LHCN-M2 (cell line): ENCODE measurements at places on chromosomes 1 and 21.

DNA sequence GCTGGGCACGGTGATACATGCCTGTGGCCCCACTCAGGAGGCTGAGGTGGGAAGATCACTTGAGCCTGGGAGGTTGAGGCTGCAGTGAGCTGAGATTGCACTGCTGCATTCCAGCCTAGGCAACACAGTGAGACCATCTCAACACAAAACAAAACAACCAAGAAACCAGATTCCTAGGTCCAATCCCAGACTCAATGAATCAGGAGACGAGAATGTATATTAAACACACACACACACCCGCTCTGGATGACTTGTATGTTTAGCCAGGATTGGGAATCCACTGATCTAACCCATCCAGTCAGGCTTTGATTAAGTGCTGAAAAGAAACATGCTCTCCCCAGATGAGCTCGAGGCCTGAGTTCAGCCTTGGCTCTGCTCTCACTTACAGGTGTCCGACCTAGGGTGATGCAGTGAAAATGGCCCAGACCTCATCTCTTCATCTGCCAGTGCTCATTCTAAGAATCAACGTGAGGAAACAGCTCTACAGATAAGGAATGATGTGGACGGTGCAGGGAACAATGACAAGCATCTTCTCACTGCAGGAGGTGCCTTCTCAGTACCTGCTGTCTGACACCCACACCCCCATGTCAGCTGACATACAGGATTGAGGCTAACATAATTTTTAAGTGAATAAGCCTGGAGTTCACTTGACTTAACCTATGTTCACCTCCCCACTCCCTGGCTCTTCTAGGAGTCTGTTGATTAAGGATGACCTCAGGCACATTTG is 15.3 kb upstream of the SRSF4 start:
- DNase-seq = peak; percentile 79

GRCh38 chr21:27366036-27366435 is 399.1 kb upstream of the ADAMTS5 start:
- DNase-seq = no peak

GRCh38 chr1:114108751-114109255 is 44.9 kb downstream of the SYT6 start:
- no peak for DNase-seq

DNA sequence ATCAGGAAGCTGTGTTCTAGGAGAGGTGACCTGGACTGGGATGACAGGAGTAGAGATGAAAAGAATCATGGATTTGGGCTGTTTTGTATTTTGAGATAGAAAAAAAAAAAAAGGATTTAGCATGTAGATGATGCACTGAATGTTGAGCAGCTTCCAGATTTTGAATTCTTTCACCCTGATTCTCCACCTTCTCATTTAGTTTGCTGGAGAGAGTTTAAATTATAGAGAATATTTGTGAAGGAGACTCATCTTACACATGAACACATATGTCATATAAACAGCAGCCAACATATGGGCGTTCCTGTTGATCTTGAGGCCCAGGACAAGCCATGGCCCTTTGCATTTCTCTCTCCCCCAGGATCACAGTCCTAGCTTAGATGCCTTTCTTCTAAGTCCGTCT is 7.4 kb downstream of the RPTN start:
- DNase-seq = no peak

DNA sequence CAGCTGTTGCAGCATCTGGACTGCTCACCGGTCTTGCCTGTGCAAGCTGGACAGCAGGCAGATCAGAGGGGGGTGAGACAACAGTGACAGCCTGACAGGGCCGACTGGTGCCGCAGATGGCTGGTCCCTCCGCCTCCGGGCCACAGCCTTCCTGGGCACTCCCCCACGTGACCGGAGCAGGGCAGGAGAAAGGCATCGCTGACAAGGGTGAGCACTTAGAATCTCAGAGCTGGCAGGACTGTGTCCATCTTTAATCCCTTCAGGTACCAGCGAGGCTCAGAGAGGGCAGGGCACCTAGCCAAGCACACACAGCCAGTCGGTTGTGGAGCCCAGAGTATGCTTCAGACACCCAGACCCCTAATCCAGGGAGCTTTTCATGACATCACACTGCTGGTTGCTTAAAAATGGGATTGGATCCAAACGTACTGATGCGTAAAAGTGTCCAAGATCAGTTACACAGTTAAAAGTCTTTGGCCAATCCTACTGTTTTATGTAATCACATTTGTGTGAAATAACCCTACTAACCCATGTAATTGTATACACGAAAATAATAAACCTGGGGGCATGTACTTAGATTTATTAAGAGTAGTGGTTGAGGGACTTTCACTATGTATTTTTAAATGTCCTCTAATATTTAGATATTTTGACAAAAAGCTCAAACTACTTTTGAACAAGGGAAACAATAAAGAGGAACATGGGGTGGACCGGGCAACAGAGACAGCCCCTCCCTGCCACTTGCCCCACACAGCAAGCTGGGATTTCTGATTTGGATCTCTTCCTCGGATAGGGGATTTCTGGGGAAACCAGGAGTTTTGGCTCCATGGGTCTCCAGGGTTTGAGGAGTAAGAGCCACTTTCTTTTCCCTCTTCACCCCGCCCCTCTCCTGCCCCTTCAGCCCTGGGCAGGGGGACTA is 758 bp upstream of the CNTN2 start:
- DNase-seq = no peak

DNA sequence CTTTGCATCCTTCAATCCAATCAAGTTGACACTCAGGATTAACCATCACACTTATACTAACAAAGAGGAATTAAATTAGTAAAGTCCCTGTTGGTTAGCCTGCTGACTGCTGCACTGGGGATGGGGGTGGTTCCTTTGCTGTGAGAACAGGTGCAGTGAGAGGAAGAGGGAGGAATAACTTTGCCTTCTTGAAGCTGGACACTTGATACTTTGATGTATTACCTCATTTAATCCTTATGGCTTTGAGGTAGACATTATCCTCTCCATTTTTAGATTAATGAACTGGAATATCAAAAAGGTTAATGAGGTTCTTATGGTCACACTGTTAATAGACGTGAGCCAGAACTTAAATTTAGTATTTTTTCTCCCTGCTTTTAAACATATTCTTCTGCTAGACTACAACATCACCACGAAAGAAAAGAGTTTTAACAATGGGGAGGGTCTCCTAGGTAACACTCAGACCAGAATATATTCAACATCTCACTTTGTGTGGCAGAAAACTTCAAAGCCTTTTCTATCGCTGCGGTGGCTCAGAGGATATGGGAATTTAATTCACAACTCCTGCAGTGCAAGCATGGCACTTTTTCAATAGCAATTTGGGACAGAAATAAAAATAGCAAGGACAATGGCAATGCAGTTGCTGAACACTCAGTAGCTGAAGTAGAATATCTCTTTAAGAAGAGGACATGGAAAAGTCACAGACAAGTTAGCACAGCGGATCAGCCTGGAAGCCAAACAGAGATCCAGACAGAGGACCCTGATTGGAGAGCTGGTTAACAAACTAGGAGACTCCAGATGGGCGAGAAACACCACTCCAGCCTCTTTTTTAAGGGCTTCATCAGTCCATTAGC is 68.8 kb upstream of the DNAH14 start:
- no peak for DNase-seq

GRCh38 chr1:103461161-103462105 is 64.1 kb upstream of the RNPC3 start:
- peak; percentile 39 for DNase-seq

DNA sequence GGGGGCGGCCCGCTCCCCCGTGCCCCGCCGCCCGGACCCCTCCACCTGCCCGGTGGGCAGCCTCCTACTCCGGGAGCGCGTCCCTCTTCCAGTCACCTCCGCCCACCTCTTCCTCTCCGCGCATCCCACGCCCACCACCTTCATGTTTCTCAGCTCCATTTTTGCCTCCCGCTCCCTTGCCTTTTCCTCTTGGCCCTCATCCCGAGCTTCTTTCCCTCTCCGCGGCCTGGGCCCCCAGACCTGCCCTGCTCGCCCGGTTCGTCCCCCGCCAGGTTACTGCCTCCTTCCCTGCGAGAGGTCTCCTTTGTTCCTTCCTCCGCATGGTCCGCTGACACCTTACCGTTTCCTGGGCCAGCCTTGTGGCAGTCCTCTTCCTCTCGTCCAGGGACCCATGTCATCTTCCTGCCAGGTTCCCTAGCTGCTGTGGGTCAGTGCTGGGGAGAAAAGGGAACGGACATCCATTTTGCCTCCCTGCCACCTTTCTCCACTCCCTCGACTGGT is 563 bp downstream of the QSOX1 start:
- no peak for DNase-seq

DNA sequence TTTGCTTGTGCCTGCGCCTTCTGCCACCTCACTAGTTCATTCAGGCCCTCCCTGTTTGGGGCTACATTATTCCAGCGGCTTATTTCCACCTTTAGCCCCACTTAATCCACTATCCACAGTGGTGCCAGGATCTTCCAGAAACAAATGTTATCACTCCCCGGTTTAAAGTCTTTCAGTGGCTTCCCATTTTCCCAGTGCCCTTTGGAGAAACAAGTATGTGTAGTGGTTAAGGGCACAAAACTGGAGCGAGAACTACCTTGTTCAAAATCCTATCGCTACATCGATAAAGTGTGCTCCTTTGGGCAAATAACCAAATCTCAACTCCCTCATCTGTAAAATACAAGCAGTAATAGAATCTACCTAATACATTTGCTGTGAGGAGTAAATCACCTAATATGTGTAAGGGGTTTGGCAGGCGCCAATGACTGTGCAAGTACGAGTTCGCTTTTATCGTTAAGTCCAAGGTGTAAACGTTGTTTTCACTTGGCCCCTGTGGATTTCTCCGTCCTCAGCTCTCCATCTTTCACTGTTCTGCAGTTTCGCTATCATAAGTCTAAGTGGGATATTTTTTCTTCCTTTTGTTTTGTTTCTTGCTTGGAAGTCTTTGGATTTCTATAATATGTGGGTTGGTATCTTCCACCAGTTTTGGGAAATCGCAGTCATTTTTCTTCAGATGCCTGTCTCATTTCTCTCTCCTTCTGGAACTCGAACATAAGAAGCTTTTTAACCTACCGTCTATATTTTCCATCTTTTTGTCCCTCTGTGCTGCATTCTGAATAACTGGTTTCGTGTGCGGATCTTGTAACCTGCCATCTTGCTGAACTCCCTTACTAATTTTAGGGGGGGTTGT is 844 bp upstream of the MEAF6 start:
- DNase-seq = no peak

DNA sequence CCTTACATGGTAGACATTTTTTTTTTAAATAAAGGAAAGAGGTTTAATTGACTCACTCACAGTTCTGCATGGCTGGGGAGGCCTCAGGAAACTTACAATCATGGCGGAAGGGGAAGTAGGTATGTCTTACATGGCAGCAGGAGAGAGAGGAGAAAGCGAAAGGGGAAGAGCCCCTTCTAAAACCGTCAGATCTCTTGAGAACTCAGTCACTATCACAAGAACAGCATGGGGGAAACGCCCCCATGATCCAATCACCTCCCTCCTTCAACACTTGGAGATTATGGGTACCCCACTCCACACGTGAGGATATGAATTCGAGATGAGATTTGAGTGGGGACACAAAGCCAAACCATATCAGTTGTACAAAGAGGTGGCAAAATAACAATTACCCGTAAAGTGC is 301.7 kb downstream of the GRIK1 start:
- DNase-seq = no peak

GRCh38 chr1:183276386-183277080 is 90.5 kb downstream of the LAMC2 start:
- DNase-seq = no peak

GRCh38 chr1:88117597-88117996 is 566.5 kb upstream of the PKN2 start:
- no peak for DNase-seq

DNA sequence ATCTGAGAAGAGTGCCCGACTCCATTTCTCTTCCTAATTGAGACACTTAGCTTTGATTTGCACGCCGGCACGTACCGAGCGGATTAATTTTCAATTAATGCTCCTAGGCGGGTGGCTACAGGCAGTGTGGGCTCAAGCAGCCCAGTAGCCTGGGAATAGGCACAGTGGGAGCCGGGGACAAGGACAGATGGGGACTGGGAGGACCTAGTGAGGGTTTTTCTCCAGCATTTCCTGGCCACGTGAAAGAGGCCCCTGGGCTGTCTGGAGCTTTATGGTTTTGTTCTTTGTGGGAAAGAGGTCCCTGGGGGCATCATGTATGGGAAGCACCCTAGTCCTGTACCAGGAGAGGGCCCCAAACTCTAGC is 78.6 kb upstream of the CSF3R start:
- DNase-seq = no peak

DNA sequence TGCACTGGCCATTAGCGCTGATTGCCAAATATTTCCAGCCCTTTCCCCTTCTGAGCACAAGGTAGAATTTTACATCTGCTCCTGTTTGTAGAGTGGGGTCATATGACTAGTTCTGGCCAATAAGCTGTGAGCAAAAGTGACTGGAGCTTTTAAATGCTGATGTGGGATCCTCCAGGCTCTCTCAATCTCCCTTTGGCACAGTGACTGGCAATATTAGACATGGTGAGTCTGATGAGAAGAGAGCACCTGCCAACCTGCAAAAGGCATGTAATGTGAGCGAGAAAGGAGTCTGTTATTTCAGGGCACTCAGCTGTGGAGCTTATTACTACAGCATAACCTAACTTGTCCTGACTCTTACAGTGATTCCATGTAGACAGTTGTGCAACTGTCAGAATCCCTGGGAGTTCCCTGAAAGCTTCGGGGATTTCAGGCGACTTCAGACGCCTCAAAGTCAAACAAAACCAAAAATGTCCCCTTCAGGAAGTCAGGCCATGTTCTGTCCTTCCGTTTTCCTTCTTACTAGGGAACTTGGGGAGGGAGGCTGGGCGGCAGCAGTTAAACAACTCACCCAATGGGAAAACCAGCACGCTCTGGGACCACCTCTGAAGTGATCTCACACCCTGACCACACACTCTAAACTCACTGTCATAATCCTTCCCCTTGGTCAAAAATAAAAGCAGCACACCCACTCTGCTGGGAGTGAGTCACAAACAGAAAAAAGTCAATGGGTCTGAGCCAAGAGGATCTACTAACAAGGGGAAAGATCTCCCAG is 3.6 kb upstream of the RASSF5 start:
- peak; percentile 100 for DNase-seq

DNA sequence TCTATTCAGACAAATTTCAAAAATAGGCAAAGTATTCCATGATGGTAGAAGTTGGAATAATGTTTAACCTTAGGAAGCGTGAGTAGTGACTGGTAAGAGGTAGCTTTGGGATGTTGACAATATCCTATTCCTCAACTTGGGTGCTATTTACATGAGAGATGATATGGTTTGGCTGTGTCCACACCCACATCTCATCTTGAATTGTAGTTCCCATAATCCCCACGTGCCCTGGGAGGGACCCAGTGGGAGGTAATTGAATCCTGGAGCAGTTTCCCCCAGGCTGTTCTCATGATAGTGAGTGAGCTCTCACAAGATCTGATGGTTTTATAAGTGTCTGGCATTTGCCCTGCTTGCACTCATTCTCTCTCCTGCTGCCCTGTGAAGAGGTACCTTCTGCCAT is 67.3 kb downstream of the PLPPR4 start:
- no peak for DNase-seq

- DNase-seq = no peak
Observed at GRCh38 chr1:94118013-94118412, 2.9 kb downstream of the ABCA4 start.

- DNase-seq = peak; percentile 56
Observed at GRCh38 chr1:199404191-199404590, 623.3 kb upstream of the NR5A2 start.

- DNase-seq = peak; percentile 47
Observed at GRCh38 chr1:158117854-158118704, 62.6 kb upstream of the CD1D start.

- DNase-seq = no peak
Observed at GRCh38 chr1:41319106-41319755, 42.0 kb upstream of the FOXO6 start.

- no peak for DNase-seq
Observed at GRCh38 chr1:79595931-79596330, 589.4 kb upstream of the ADGRL4 start.

- peak; percentile 23 for DNase-seq
Observed at GRCh38 chr1:174877208-174877673, 122.5 kb upstream of the CACYBP start.

GRCh38 chr1:230549625-230550024 is 92.7 kb upstream of the COG2 start:
- no peak for DNase-seq
